ENCODE measurements at places on chromosomes 4 and X. TPM values are rescaled to one million over a fixed set of nuclear protein-coding genes. Genes with fewer than 3 reads are reported as not detected.

GRCh38 chr4:128630871-128631270 lies 178.6 kb upstream of the JADE1 start:
- no peak for DNase-seq

Gene PABPC5
- 2.8 TPM for total RNA-seq

- DNase-seq = no peak
These were observed 176.7 kb downstream of the SLC39A8 start for GRCh38 chr4:102168580-102168979.

Gene GAGE12J
- total RNA-seq = not detected

- no peak for DNase-seq
These were observed 129.1 kb upstream of the NAP1L5 start for GRCh38 chr4:88826771-88827170.

Gene ADGRG4
- 0.03 TPM for total RNA-seq

GRCh38 chr4:169098969-169099690 lies 89.1 kb upstream of the CBR4 start:
- DNase-seq = no peak

Gene ADH1C
- total RNA-seq = 137 TPM

DNA sequence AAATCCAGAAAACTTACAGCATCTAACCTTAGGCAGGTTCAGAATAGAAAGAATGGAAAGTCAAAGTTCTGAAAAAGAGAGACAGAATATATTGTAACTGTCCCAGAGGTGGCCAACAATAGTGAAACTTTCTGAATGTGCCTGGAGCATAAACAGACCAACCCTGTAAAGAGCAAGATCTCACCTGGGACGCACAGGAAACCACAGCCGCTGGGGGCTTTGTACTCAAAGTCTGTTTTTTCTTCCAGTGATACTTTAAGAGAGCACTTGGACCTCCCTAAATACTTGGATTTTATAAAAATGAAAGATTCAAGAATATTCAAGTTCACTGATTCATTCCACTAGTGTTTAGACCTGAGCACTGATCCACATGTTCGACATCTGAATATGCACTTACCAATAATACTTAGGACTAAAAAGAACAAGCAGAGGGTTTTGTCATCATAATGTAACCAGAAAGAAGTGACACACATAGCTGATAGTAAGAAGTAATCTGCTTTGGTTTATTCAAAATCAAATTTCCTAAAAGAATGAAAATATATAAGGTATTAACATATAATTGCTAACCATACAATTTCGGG lies 35.3 kb downstream of the ARAP2 start:
- DNase-seq = no peak

DNA sequence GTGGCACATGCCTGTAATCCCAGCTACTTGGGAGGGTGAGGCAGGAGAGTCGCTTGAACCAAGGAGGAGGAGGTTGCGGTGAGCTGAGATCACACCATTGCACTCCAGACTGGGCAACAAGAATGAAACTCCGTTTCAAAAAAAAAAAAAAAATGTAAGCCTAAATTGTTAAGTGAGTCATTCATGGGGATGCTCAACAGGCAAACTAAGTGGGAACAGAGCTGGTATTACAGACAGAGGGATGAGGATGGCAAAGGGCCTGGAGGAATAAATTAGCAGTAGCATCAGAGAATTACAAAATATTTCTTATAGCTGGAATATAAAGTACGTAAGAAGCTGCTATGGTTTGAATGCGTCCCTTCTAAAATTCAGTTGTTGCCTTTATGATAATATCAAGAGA lies 43.4 kb upstream of the OGT start:
- DNase-seq = no peak

DNA sequence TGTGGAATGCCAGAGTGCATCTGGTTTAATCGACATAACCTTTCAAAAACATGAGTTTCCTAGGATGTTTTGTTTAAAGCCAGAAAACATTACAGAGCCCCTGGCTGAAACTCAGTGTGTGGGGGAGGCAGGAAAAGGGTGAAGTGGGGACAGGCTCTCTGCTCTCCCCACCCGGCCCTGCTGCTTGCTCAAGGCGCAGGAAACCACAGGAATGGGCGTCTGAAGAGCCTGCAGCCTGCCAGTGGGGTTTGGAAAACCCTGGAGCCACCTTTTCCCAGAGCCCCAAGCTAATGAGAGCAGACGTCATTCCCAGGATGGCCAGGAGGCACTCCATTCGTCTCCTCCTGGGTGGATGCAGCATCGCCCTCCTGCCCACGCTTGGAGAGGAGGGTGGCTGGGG lies 240.6 kb downstream of the AFAP1 start:
- DNase-seq = no peak

- no peak for DNase-seq
These were observed 169.9 kb downstream of the AASDH start for GRCh38 chr4:56217343-56217890.

DNA sequence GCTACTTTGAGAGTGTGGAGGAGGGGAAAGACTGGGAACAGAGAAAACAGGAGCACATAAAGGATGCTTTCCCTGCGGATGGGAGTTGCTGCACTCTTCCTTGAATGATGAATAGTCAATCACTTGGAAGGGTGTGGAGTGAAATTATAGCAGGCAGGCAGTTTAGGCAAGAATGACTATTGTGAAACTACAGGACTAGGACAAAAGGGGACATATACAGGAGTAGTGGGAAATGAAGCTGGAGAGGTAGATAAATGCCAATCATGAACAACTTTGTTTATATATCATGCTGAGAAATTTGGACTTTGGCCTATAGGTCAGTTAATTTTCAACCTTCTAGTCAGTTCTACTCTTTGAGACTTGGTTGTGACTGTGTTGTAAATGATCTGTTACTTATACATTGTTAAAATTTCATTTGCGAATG lies 76.9 kb downstream of the PAQR3 start:
- peak; percentile 31 for DNase-seq

- no peak for DNase-seq
These were observed 78.0 kb downstream of the GPC4 start for GRCh38 chrX:133337250-133337649.

Gene EVC2
- 6.5 TPM for total RNA-seq

Gene SLC6A8
- total RNA-seq = 313 TPM

DNA sequence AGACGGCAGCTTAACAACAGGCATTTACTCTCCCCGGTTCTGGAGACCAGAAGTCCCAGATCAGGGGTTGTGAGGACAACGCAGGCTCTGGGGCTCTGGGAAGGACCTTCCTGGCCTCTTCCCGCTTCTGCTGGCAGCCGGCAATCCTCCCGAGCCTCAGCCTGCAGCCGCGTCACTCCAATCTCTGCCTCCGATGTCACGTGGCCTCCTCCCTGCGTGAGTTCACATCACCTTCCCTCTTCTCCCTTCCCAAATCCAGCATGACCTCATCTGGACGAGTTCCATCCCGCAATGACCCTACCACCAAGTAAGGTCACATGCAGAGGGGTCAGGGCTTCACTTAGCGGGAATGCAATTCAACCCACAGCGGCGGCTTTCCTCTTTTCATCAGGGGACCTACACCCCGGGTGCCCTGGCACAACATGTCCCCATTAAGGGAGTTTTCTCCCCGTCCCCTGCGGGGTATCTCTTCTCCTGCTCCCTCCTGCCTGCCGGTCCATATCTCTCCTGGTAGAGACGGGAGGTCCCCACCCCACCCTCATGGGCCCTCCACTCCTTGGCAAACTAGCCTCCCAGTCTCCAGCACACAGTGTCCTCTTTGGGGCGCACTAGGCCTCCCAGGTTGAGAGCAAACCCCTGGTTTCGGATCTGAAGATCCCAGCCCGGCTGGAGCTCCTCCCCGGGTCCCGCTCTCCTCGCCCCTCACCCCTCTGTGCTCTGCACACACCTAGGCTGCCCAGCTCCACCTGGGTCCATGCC lies 25.5 kb downstream of the ABLIM2 start:
- DNase-seq = no peak

GRCh38 chrX:143674926-143675325 lies 39.0 kb upstream of the SLITRK4 start:
- DNase-seq = no peak

DNA sequence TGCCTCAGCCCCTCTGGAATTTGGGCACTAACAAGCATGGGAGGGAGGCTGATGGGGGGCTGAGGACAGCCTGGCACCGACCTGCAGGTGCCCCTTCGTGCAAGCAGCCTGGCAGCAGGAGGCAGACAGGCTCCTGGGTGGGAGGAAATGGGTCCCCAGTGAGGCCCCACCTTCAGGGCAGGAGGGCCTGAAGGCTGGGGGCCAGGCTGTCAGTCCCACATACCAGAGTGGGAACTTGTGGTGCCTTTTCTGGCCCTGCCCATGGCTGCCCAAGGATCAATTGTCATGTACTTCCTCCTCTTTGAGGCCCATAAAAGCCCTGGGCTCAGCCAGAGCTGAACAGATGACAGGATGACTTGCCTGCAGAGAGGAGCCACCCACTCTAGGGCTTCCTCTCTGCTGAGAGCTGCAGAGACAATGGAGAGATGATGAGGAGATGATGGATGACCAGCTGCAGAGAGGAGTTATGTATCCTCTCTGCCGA lies 141.0 kb downstream of the PDHA2 start:
- no peak for DNase-seq

- DNase-seq = no peak
These were observed 14.6 kb upstream of the SPRY1 start for GRCh38 chr4:123381996-123382395.

DNA sequence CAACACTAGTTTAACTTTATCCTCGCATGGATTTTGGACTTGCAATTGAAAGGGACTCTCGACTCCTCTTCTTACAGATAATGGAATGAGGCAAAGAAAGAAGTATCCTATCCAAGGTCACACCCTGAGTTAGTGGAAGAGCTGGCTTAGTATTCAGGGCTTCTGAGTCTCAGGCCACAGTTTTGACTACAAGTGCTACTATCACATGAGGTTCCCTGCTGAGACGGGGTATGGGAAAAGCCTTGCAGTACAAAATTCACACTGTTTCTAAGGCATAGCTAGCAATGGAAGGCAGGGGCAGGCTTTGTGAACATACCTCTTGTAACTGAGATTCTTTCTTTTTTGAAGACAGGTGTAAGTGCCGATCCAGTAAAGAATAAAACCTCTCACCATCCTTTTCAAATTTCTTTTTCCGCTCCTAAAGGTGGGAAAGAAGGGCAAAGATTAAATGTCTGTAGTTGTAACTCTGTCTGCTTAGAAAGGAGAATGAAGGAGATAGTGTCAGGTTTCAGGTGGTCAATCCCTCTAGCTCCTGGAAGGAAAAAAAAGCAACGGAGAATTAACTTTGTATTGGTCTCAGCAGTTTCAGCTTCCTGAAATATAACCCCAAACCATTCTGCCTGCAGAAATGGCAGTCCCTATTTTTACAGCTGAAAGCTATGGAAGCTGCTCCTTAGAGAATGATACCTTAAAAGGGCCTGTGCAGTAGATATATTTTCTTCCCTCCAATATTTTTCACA lies 199.0 kb downstream of the OPHN1 start:
- no peak for DNase-seq

DNA sequence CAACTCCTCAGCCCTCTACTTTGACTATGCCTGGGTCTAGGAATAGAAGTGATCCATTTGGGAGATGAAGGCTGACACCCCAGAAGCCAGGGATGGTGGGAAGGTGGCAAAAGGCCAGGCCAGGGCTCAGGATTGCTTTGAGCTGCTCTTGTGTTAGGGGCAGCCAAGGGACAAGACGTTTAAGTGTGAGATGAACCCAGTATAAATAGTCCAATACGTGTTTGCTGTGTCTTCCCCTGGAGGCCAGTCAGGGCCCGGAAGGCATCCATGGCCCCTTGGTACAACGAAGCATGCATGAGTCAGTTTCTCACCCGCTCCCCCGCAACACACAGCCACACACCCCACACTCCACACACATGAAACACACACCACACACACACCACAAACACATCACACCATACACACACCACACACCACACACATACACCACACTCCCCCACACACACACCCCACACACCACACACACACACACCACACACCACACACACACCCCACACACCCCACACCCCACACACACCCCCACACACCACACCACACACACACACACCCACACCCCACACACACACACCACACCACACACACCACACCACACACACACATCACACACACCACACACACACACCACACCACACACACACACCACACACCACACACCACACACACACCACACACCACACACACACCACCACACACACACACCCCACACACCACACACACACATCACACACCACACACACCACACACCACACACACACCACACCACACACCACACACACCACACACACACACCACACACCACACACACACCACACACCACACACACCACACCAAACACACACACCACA lies 5.1 kb downstream of the STARD8 start:
- DNase-seq = no peak

DNA sequence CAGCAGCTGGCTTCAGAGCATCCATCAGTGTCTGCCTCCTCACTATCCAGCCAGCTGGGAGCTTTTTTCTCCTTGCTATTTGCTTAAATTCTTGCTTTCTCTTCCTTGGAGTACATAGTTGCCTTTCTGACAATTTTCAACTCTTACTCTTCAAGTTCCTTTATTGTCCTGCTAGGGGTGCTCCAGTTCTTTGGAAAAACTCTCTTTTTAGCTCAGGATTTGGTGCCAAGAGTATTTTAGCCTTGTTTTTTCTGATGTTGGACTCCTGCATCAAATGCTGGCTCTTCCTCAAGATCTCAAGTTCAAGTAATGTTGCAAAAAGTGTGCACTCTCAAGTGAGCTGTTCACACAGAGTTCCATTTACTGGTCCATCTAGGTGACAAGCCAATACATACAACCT lies 126.4 kb downstream of the KDR start:
- DNase-seq = no peak

- no peak for DNase-seq
These were observed 108.0 kb downstream of the GPM6A start for GRCh38 chr4:175703956-175704600.

Gene ATP2B3
- total RNA-seq = not detected

DNA sequence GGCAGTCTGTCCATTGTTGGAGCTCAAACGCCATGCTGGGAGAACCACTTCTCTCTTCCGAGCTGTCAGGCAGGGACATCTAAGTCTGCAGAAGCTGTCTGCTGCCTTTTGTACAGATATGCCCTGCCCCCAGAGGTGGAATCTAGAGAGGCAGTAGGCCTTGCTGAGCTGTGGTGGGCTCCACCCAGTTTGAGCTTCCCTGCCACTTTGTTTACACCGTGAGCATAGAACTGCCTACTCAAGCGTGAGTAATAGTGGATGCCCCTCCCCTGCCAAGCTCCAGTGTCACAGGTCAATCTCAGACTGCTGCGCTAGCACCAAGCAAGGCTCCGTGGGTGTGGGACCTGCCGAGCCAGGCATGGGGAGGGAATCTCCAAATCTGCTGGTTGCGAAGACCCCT lies 145.7 kb downstream of the VSIG4 start:
- DNase-seq = no peak

- DNase-seq = no peak
These were observed 512.9 kb downstream of the FAT4 start for GRCh38 chr4:125827696-125828052.

Gene STBD1
- total RNA-seq = 11.9 TPM
